ENCODE measurements at places on chromosomes 2 and 18.

DNA sequence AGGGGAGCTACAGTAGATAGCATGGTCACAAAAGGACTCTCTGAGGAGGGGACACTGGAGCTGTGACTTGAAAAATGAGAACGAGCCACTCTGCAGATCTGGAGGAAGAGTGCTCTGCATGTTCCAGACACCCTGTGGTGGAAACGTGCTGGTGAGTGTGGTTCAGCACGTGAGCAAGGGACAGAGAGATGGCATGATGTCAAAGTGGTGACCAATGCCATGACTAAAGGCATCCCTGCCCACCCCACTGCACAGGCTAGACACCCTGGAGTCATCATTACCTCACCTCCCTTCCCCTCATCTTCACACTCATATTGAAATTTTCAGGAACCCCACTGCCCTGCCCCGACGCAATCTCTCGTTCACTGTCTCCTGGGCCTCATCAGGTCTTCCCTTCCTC, 56.5 kb downstream of the SLC4A5 start:
- DNase-seq, result no peak

GRCh38 chr2:142914507-142915313, 37.2 kb downstream of the KYNU start:
- no peak for DNase-seq

GRCh38 chr2:136242687-136243277, 124.8 kb upstream of the CXCR4 start:
- DNase-seq, result no peak

- DNase-seq, result no peak
Measured at GRCh38 chr2:65049010-65049639, 7.1 kb upstream of the CEP68 start.

DNA sequence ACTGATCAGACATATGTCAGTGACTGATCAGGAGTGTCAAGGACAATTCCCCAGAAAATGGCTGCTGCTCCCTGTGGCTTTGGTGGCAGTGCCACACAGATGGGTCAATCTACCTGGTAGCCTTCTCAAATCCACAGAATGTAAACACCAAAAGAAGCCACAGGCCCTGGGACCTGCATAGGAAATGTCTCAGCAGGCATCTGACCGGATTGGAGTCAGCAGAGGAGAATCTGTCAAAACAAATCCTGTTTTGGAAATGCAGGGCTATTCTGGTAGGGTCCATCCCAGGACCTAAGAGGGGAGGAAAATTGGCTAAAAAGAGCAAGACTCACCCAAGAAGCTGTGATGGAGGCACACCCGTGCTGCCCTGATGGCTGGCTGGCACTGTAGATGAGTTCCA, 189.7 kb downstream of the TMEM247 start:
- DNase-seq, result no peak

- no peak for DNase-seq
Measured at GRCh38 chr18:459814-460593, 40.5 kb downstream of the COLEC12 start.

DNA sequence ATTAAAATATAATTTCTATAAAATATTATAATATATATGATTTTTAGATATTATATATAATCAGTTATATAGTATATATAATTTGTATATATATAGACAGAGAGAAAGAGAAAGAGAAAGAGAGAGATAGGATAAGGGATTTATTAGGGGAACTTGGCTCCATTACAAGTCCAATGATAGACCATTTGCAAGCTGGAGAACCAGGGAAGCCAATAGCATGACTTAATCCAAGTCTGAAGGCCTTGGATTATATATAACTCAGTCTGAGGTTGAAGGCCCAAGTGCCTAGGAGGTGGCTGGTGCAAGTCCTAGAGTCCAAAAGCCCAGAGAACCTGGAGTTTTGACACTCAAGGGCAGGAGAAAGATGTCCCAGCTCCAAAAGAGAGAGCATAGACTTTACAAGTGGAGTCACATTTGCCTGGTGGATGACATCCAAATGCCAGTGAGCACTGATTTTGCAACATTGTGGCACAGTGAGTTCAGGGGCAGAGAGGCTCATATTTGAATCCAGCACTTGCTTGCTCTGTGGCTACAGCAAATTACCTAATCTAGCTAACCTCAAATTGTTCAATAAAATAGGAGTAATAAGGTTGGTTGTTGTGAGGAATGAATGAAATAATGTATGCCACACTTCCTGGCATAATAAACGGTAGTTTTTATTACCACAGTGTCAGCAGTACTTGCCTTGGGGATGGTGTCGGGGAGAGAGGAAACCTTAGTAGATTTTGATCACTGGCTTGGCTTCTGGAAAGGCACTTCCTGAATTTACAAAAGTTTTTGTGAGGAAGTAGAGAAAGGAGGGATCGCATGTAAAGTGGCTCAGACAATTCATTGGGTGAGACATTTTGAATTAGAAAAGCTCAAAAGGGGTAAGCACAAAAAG, 69.6 kb upstream of the CD28 start:
- no peak for DNase-seq

- no peak for DNase-seq
Measured at GRCh38 chr18:8603663-8604520, 5.3 kb upstream of the RAB12 start.

GRCh38 chr2:200041639-200042038, 86.3 kb downstream of the MAIP1 start:
- DNase-seq, result no peak

GRCh38 chr2:50858156-50858555, 173.8 kb downstream of the NRXN1 start:
- no peak for DNase-seq

DNA sequence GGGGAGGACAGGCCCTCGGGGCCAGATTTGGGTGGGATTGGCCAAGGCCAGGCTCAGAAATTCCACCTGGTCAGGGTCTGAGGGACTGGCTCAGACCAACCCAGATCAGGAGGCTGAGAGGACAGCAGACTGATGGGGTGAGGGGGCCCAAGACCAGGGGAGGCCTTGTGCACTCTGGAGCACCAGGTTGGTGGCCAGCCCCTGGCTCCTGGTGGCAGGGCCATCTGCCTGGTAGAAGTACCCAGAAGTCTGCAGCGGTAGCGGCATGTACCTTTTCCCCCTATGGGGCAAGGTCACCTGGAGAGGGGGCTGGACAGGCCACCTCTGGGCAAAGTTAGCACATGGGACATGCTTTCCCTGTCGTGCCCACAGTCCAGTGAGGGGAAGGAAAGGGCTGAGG, 21.2 kb upstream of the ODC1 start:
- DNase-seq, result no peak

GRCh38 chr2:16642088-16642487, 23.5 kb downstream of the CYRIA start:
- DNase-seq, result no peak

- no peak for DNase-seq
Measured at GRCh38 chr2:7956126-7956689, 725.6 kb upstream of the ID2 start.

GRCh38 chr2:86357392-86357963, 20.1 kb upstream of the REEP1 start:
- no peak for DNase-seq

DNA sequence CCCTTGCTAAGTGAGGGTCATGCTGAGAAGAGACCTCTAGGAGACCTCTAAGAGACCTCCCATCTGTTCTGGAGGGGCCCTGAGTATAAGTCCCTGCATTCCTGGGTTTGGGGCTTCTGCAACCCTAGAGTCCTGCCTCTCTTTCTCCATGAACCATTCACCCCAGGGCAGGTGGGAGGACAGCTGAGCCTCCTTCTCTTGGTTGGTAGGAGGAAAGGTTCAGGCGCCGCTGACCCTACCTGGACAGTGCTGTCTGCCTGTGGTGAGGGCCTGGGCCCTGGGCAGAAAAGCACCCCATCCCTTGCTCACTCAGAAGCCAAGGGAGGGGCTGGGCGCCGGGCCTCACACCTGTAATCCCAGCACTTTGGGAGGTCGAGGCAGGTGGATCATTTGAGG, 604 bp upstream of the VIL1 start:
- no peak for DNase-seq

DNA sequence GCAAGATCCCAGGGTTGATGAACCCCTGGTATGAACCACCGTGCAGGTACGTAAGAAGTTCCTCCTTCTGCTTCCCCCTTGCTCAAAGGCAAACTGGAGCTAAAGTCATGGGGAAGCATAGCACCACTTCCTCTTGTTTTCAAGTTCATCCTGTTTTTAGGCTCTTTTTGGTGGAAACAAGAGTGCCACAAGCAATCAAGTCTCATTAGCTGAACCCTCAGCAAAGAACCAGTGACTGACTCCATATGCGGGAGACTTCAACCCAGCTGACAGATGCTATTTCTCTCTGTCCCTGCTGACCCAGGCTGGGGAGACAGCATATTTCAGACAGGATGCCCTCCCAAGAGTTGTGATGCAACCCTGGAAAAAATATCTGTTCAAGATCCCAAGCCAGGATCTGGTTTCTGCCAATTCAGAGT, 47.7 kb downstream of the BCL2 start:
- DNase-seq, result no peak

- DNase-seq, result no peak
Measured at GRCh38 chr2:85582492-85582891, 1.7 kb upstream of the VAMP5 start.

DNA sequence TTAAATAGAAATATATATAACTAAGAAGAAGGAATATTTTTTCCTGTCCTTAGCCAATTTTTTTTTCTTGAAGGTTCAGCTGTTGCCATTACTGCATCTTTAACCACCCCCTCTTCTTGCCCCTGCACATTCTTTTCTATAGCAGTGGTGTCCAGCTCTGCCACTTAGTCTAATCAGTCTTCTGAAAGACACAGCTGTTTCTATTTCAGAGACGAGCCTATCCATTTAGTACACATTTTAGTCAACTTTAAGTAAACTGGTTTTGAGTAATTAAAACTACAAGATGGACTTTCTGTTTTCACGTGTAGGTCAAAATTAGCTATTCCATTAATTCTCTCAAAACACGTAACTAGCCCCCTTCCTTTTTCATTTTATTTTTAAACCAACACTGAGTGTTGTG, 21.0 kb downstream of the SPOPL start:
- no peak for DNase-seq
